ENCODE measurements at places on chromosomes 6 and 20.

GRCh38 chr6:163572612-163573011 is 158.1 kb downstream of the QKI start:
- no peak for DNase-seq

DNA sequence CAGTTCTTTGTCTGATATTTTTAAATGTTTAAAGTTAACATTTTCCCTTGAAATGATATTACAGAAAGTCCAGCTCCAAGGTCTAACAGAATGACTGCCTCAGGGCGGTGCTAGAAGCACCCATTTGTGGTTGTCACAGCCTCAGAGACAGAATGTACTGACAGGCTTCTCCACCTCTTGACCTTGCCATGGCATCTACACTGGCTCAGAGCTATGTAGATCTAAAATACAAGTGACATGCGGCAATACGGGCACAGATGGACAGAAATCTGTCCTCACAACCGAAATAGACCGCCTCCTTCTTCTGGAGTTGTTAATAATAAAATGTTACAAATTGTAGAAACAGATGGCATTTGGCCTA is 167.2 kb upstream of the THEMIS start:
- DNase-seq: no peak

DNA sequence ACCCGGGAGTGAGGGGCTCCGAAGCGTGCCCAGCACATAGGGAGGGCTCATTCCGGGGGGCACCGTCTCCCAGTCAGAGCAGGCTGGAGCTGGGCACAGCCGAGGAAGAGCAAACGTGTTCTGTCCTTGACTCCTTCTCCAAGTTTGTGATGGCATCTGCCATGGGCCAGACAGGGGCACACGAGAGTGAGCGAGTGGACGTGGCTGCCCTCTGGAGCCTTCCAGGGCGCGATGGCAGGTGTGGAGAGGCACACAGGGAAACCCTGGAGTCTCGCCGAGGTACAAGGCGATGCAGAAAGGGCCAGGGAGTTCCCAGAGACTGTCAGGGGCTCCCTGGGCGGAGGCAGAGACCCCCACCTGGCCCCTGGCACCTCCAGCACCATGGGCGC is 9.9 kb upstream of the GATA5 start:
- no peak for DNase-seq

- no peak for DNase-seq
Observed at GRCh38 chr6:57017069-57017468, 29.4 kb upstream of the KIAA1586 start.

DNA sequence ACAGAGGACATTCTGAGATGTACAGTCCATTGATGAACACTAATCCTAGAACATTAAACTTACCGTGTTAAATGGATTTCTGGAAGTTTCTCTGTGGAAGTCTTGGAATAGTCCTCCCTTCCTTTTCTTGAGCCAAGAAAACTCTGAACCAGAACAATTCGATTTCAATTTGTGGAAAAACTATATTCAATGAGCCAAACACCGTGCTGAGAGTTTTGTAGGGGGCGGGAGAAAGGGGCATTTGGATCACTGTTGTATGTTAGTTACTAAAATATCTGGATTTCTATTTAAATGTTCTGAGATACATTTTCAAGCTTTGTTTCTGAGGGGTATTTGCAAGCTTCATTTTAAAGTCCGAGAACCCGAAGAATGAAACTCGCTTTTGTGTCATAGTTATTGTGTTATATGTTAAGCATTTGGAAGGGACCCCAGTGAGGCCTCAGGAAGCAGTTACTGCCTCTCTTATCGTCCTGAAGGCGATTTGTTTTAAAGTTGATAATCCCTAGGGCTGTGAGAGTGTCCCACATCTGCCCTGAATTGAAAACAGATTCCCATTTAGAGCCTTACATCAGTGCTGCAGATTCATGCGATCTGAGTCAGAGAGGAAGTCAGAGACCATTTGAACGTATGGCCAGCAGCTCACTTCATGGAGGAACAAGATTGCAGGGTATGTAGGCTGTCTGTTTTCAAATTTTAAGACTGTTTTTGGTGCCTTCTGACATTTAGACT is 70.8 kb upstream of the SASH1 start:
- no peak for DNase-seq

- no peak for DNase-seq
Observed at GRCh38 chr6:131023834-131024504, 39.1 kb downstream of the EPB41L2 start.

DNA sequence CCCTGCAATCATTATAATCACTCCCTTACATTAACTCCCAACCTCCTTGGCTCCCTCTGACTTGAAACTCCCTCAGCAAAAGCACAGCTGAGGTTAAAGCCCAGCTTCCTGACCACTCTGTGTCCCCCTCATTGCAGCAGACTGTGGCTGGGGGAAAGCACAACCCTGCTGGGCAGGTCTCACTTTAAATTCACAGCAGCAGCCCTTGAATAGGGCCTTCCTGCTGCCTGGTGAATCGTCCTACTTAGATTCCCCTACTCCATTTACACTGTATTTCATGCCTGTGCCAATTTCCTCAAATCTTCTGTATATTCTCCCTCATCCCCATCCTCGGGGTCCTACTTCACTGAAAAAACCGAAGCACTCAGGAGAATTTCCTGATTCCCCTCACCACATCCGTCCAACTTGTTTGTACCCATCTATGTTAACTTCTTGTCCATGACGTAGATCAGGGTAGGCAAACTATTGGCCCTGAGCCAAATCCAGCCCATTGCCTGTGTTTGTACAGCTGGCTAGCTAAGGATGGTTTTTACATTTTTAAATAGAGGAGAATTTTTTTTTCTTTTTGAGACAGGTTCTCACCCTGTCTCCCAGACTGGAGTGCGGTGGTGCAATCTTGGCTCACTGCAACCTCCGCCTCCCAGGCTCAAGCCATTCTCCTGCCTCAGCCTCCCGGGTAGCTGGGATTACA is 31.5 kb upstream of the GCM1 start:
- peak; percentile 62 for DNase-seq

- DNase-seq: no peak
Observed at GRCh38 chr6:12113190-12113577, 101.1 kb downstream of the HIVEP1 start.

- DNase-seq: no peak
Observed at GRCh38 chr6:144315226-144315980, 30.3 kb downstream of the UTRN start.

DNA sequence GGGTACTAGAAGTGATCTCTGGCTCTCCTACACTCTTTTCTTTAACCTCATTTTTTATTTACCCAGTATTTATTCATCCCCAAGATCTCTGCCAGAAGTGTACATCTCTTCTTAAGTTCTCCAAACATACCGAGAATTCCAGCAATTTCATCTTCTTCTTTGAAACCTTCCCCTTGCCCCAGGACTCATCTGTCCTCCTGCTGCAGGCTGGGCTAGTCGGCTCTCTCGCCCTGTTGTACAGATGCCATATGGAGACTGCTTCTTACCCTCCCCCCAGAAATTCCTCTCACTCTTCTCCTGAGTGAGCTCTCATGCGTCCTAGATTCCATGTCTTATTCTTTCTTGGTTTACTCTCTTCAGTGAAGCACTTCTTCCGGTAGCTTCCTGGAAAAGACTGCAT is 21.9 kb upstream of the PNRC1 start:
- DNase-seq: no peak

- DNase-seq: no peak
Observed at GRCh38 chr6:30700340-30700739, 9.6 kb upstream of the NRM start.

- DNase-seq: no peak
Observed at GRCh38 chr6:141359953-141360352, 772.8 kb upstream of the GJE1 start.

DNA sequence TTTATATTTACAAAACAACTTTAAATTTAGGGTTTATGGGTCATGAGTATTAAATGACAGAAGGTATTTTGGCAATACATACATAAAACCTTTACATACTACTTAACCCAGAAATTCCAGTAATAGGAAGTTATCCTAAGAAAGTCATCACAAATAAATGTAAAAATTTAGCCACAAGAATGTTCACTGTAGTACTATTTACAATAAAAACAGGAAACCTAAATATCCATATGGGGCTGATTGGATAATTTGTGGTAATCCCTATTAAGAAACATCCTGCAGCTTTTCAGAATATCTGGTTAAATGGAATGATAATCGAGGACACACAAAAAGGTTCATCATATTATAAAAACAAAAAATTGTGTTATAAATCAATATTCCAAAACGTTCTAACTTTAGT is 44.4 kb downstream of the TRAM2 start:
- DNase-seq: no peak

DNA sequence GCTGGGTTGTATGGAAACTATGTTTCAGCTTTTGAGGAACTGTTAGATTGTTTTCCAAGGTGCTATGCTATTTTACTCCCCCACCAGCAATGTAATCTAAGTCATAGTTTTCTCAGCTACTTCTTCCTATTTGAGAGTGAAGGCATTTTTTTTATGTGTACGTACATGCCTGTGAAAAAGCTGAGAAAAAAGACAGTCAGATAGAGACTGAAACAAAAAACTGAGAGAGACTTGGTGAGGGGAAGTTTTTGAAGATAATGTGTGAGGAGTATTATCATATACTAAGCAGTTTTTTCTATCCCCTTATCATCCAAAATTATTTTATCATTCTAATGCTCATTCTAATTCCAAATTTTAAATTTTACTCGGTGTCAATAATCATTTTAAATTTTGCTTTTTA is 780.0 kb downstream of the BCKDHB start:
- no peak for DNase-seq

DNA sequence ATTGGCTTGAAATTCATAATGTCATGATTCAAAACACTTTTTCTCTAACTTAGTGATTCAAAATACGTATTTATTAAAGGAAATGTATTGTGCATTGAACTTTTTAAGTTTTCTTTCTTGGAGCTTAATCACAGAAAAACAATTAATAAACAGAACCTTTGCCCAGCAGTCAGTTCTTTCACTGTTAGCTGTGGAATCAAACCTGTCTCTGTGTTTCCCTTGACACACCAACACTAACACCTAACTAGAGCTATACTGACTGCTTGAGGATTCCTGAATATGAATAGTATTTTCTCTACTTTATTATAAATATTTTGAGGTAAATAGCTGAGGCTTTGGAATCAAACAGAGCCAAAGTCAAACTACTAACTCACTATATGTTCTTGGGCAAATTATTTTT is 296.4 kb downstream of the HIVEP2 start:
- no peak for DNase-seq

GRCh38 chr6:106473812-106474211 is 113.3 kb downstream of the CRYBG1 start:
- no peak for DNase-seq

- no peak for DNase-seq
Observed at GRCh38 chr6:50722829-50723554, 9.7 kb downstream of the TFAP2D start.

- DNase-seq: no peak
Observed at GRCh38 chr6:129943637-129944271, 74.6 kb upstream of the L3MBTL3 start.

DNA sequence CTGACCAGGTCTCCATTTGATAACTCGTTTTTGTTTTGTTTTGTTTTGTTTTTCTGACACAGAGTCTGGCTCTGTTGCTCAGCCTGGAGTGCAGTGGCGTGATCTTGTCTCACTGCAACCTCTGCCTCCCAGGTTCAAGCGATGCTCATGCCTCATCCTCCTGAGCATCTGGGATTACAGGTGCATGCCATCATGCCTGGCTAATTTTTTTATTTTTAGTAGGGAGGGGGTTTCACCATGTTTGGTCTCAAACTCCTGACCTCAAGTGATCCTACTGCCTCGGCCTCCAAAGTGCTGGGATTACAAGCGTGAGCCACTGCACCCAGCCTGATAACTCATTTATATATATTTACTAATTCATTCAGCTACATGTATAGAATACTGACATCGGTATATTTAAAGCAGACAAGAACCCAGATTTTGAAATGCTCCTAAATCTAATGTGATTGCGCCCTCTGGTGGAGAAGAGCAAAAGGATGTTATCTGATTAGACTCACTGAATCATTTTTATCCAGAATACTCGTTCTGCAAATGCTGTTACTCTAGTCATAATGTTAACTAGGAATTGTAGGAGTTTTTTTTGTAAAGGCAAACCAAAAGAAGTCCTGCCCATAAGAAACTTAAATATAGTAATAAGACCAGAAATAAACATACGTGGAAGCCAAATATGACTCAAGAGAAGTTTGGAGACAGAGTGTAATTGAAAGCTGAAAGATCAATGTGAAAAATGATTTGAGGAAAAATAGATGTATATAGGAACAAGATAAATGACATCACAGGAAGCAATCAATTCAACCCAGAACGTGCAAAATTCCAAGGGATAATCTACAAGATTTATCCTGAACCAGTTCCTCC is 5.3 kb upstream of the COL12A1 start:
- no peak for DNase-seq

GRCh38 chr6:101711518-101711917 is 318.0 kb downstream of the GRIK2 start:
- no peak for DNase-seq

- DNase-seq: no peak
Observed at GRCh38 chr20:9467995-9468394, 46.4 kb upstream of the LAMP5 start.

DNA sequence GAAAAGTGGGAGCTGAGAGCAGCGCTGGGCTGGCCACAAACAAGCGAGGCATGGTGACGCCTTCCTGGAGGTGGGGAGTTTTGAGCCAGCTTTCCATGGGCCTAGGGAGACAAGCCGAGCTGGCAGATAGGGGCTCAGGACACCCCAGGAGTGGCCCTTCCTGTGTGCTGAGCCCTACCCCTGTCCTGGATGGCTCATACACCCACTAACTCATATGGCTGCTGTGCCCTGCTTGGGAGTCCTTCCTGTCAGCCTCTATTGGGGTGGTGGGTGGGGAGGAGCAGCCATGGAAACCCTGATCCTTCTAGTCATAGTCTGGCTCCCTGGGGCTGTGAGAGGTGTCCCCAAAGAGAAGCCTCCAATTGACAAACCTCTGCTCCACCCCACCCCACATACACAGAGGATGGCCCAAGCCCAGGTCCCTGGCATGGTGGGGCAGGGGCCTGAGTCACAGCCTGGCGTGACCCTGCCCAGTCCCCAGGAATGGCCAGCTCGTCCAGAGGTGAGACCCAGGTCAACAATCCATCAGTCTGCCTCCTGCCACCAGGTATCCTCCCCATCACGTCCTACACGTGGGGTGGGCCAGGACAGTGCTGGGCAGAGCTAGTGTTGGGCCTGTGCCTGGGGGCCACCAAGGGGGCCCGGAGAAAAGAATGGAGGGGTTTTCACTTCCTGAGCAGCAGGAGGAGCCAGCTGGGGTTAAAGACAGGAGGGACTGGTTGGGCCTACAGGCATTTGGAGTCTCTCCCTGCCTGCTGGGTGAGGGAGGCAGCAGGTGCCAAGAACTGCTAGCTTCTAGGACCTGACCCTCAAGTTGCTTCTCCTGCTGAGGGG is 52.2 kb downstream of the MRPL14 start:
- no peak for DNase-seq

- no peak for DNase-seq
Observed at GRCh38 chr6:35181933-35182612, 31.7 kb upstream of the SCUBE3 start.

GRCh38 chr6:169385237-169385880 is 131.7 kb upstream of the THBS2 start:
- no peak for DNase-seq

DNA sequence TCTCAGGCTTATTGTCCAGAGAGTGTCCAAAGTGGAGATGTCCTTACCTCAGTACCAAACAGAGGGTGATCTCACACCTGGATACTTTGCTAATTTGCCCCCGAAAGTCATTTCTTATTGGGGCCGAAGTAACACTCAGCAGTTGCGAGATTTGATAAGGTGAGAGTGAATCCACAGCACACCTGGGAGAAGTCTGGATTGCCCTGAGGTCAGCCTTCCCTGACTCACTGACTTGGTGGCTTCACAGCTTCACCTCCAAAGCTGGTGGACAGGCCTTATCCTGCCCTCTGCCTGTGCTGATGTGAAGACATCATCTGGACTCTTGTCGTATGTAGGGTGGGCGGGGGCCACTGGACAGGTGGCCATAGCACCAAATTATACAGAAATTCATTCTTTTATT is 101.9 kb upstream of the ARMC2 start:
- DNase-seq: no peak
